ENCODE measurements at places on chromosomes 12 and 14.

GRCh38 chr12:97745406-97746101, 282.9 kb downstream of the RMST start:
- peak; percentile 40 for DNase-seq

GRCh38 chr12:127620735-127621355, 646.1 kb upstream of the TMEM132C start:
- no peak for DNase-seq

DNA sequence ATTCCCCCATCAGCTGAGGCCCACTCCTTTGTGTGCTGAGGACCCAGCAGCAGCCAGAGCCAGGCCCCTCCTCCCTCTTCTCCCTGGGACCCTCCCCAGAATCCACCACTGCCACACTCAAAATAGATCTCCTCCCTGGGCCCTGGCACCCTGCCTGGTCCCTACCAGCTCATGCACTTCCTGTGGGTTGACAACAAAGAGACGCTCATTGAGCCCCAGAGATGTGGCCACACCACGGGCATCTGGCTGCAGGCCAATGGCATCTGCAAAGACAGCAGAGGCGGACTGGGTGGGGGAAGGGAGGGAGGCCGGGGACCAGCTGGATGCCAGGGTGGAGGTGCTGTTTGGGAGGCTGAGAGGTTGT, 16.0 kb upstream of the ENDOU start:
- peak; percentile 12 for DNase-seq

- no peak for DNase-seq
Measured at GRCh38 chr12:68361953-68362352, 29.8 kb upstream of the MDM1 start.

DNA sequence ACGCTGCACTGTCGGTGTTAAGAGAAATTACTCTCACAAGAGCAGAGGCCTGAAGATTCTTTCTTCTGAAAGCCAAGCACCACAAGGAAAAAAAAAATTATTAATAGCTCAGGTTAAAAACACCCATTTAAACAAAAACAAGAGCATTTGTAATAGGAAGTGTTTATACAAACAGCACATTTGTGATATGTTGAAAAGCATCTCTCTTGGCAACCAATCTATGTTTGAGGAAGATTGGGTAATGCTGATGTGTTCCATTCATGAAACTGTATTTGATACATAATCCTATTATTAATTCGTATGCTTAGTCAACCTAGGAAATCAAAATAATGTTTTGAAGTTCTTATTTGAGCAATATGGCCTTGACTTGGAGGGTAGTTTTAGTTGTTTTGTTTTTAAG, 36.5 kb downstream of the SSPN start:
- peak; percentile 48 for DNase-seq

DNA sequence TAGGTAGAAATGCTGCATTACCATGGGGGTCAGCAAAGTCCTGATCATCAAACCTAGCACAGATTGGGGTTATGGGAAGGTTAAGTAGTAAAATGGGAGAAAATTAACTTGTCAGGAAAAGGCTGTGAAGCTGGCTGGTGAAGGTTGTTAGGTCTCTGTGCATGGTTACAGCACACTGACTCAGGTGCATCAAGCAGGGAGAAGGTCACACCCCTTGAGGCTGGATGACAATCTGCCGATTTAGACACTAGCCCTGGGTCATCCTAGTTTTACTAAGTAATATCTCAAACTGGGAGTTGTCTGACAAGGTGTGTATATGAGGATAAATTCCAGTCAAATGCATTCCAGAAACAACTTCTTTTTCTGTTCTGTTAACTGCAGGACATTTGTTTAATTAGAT, 271.1 kb upstream of the LRIG3 start:
- no peak for DNase-seq

GRCh38 chr12:132012919-132013568, 63.3 kb downstream of the EP400 start:
- DNase-seq = no peak

- DNase-seq = no peak
Measured at GRCh38 chr12:129961091-129961490, 57.3 kb upstream of the TMEM132D start.

- no peak for DNase-seq
Measured at GRCh38 chr12:111764120-111764821, 2.5 kb upstream of the ALDH2 start.
